ENCODE measurements at places on chromosomes 7 and 10. TPM values are rescaled to one million over a fixed set of nuclear protein-coding genes. Genes with fewer than 3 reads are reported as not detected.

DNA sequence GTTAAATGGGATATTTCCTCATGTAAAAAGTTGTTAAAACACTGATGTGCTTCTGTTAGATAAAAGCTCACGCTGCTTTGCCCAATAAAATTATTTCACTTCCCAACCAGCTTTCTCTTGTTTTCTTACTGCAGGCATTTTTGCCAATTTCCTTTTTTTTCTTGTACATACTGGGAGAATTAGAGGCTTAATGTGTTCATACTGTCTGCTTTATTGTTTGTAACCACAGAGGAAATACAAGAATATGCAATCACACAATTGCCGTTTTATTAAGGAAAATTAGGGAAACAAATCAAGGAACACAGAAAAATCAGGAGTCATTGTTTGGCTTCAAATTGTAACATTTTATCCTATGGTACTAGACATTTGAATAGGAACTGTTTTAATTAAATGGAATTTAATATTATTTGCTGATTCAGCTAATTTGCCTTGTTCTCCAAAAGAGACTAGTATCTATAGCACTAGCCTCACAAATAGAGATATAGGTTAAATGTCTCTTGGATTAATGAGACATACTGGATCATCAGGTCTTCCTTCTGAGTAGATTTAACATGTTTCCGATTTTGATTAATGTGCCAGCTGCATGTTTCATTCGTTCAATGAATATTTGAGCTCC, 6.4 kb upstream of the VWA2 start:
- DNase-seq = no peak

- DNase-seq = no peak
Measured at GRCh38 chr10:72695496-72695895, 3.6 kb downstream of the MCU start.

- DNase-seq = no peak
Measured at GRCh38 chr7:126449611-126450268, 803.0 kb downstream of the GRM8 start.

DNA sequence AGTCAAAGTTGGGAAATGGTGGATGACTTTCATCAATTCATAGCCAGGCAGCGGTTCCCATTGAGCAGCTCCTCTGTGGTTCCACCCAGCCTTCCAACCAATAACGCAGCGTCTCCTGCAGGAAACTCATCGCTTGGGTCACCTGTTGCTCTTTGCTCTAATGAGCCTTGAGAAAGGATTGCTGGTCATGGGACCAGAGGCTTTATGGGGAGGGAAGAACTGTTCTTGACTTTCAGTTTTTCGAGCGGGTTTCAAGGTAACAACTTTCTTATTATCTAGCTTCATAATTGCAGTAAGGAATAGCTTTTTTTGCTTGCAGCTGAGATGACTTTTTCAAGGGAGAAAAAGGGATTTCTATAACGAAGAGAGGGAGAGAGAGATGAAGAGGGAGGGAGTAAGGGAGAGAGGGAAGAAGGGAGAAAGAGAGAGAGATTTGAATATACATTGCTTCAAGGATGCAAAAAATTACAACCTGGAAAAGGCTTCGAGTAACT, 405 bp upstream of the ENTPD1 start:
- DNase-seq = peak; percentile 81

- DNase-seq = no peak
Measured at GRCh38 chr10:73161662-73162061, 6.1 kb downstream of the ECD start.

DNA sequence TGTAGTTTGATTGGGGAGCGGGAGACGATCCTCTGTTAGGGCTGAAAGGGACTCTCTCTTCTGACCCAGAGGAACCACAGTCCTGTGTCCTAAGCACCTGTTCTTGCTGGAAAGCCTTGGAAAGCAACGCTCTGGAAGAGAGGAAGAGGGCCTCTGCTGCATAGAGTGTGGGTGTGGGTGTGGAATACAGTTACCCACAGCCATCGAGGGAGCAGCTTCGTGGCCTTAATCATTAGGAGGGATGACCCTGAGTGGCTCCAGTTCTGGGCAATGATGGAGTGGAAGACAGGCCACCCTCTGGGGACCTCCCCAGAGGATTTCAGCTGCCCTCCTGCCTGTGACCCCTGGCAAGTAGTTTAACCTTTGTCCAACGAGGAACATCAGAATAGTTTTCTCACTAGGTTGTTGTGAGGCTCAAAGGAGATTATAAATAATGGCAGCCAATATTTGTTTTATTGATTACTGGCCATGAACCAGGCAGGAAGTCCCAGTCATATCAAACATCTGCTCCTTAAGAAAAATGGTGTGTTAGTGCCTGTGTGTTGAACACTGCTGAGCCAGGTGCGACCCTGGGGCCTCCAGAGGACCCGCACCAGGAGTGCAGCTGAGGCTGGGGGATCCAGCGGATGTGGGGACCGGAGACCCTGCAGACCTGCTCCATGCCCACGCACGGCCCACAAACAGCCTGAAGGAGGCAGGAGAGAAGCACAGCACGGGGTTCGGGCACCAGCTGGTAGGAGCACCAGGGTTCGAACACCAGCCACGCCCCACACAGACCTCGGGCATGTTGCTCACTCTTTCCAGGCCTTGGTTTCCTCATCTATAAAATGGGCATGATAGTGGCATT, 35.6 kb downstream of the FAM241B start:
- no peak for DNase-seq

DNA sequence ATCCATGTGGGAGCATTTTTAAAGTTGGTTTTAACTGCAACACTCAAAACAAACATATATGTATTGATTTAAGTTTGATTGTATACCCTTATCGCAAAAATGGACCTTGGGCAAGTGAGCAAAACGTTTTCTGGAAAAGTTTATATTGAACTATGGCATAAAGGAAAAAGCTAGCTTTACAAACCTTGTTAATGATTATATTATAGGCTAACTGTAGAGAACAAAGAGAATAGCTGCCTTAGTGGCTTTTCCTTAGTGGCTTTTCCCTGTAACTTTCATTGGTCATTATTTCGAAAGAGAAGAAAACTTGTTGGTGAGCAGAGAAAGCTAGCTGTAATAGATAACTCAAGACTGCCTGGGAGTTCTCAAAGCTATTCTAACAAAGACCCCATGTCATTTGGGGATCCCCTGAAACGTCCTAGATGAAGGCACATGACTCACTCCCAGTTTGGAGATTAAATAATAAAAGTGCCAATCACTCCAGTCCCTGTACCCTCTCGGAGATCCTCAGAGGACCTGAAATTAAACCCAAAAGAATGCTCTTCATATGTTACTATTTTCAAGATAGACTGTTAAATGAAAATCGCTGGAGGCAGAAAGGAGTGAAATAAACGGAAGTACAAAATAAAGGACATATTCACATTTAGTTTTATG, 92.1 kb downstream of the SRI start:
- DNase-seq = no peak

DNA sequence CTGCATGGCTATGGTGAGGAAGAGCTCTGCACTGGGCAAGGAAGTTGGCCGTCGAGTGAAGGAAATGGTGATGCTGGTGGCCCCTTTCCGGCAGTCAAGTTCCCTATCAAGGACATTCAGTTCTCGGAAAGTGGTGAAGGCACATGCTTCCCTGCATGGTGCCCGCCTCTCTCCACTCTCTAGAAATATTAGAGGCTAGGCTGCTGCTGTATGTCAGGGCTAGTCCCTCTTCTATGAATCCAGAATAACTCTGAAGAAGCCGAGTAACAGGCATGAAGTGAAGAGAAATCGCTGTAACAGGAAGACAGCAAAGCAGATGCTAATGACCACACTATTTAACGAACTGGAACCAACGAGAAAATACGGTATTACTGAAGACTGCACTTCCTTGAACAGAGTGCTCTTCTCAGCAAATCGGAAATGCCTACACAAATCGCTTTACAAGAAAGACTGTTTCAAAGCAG, 5.4 kb downstream of the IDI1 start:
- DNase-seq = peak; percentile 72

MMRN2 gene
- 282 TPM for total RNA-seq

CADPS2 gene
- 31.8 TPM for total RNA-seq

LRRC18 gene
- not detected for total RNA-seq

NPFFR1 gene
- not detected for total RNA-seq

DPP6 gene
- total RNA-seq = not detected

All from ascending aorta (tissue), 2 donors.